ENCODE measurements at places on chromosomes 6 and 20.

DNA sequence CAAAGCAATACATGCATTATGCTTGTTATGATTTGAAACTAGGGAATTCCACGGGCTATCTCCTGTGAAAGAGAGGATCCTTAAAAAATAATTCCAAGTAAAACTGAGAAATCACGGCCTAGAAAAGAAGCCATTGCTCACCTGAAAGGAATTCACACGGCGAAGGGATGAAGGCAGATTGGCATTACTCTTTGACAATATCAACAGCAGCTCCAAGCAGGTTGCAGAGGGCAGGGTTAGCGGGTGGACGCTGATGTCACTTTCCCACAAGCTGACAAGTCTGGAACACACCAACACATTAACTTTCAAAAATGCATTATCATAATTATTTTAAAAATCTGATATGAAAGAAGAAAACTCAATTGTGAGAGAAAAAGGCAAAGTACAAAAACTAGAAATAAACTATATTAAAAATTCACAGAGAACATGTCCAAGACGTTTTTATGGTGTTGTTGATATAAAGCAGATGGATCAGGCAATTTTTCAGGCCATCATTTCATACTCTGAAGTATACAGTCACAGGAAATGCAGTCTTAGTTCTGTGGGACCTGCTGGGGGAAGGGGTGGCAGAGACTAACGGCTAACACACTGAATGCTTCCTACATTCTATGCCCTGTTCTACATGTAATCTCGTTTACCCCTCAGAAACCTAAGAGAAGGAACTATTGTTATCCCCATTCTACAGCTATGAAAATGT is 108.3 kb downstream of the UBE3D start:
- DNase-seq = no peak

DNA sequence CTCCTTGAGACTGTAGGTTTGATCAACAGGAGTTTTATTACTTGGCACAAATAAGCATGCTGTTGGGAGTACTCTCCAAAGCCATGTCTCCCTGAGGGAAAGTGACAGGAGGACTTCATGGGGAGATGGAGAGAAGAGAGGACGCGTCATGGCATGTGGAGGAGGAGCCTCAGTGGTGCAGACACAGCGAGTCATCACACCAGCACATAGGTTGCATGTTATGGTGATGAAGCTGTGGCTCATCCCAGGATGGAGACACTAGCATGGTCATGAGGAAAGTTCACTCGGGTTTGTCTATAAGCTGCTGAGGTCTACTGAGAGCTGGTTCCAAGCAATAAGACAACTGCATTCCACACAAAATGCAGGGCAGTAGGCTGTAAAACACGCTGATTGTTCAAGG is 13.2 kb upstream of the SSTR4 start:
- DNase-seq = peak; percentile 66

DNA sequence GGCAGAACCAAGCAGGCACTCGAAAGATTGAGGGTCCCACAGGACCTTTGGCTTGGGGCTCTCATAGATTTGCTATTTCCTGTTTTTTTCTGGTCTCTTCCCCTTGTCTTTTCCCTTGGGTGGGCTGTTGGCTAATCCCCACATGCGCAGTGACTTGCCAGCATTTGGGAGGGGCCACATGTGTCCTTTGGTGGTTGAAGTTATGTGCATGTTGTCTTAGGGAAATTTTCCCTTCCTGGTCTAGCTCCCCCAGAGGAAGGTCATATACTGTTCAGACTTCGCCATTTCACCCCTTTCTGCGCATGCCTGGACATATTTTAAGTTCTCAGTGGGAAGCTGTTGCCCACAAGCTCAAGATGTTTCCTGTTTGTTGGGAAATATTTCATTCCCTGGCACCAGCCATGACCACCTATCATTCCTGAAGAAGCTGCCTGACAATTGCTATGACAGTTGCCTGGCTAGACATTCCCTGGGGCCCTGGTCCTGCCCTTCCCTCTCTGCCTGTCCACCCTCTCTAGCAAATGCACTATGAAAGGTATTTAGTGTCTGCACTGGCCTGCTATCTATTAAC is 156.2 kb upstream of the THBS2 start:
- DNase-seq = peak; percentile 21

GRCh38 chr20:62595491-62595890 is 46.8 kb upstream of the SLCO4A1 start:
- peak; percentile 81 for DNase-seq

DNA sequence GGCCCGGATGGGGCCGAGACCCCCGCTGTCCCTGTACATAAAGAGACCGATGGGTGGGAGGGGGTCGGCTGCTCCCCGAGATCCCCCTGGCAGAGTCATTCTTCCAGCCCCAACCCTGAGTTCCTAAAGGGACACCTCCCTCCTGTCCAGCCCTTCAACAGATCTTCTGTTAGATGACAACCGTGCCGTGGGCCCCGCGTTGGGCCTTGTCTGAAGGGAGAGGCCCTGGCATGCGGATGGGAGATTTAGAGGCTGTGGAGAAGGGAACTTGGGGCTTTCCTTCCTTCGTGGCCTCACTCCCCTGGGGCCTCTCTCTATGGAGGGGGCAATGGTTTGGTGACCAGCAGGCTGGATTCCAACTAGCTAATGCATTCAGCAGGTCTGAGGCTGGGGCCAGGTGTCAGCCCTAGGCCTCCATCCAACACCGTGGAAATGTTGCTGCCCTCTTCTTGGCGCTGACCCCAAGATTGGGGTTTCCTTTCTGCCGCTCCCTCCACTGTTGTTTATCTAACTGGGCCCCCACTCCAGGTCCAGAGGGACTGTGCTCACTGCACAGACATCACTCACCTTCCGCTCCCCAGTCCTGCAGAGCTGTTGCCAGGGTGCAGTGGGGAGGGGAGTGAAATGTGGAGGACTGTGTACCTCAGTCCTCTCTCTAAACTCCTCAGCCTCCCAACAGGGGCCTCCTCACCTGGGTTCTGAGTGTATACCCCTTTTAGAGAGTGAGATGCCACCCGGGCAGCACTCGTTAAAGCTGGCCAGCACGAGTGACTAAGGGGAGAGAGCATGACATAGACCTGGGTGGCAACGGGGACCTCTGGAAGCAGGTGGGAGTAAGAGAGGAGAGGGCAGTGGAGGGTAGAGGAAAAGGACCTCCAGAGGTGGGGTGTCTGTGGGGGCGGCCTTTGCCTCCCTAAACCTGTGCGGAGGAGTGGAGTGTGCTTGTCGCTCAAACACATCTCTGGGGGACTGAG is 6.7 kb downstream of the TMEM151B start:
- DNase-seq = no peak

- DNase-seq = peak; percentile 81
Measured at GRCh38 chr6:166958926-166959861, 2.8 kb upstream of the RNASET2 start.

GRCh38 chr6:43278524-43279078 is 19.5 kb upstream of the SLC22A7 start:
- no peak for DNase-seq

DNA sequence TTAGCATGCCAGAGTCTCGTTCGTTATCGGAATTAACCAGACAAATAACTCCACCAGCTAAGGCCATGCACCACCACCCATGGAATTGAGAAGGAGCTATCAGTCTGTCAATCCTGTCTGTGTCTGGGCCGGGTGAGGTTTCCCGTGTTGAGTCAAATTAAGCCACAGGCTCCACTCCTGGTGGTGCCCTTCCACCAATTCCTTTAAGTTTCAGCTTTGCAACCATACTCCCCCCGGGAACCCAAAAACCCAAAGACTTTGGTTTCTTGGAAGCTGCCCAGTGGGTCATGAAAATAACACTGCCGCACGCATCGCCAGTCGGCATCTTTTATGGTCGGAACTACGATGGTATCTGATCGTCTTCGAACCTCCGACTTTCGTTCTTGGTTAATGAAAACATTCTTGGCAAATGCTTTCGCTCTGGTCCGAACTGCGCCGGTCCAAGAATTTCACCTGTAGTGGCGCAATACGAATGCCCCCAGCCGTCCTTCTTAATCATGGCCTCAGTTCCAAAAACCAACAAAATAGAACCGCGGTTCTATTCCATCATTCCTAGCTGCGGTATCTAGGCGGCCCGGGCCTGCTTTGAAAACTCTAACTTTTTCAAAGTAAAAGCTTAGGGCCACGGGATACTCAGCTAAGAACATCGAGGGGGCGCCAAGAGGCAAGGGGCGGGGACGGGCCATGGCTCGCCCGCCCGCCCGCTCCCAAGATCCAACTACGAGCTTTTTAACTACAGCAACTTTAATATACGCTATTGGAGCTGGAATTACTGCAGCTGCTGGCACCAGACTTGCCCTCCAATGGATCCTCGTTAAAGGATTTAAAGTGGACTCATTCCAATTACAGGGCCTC is 1958.5 kb upstream of the DEFB115 start:
- no peak for DNase-seq

Measured in suppressor macrophage treated with lipopolysaccharide for 1 hour (primary cell).